Purkinje cell (primary cell): ENCODE measurements at places on chromosomes 11 and 22. TPM values are rescaled to one million over a fixed set of nuclear protein-coding genes. Genes with fewer than 3 reads are reported as not detected.

Gene PIK3IP1
- 1.6 and 2.7 TPM in 2 replicates for polyA plus RNA-seq

Gene ACER3
- 12.7 and 22.5 TPM in 2 replicates for polyA plus RNA-seq

Gene CABP7
- 6.6 and 11.0 TPM in 2 replicates for polyA plus RNA-seq

Gene ESAM
- 0.48 TPM in 1 of 2 replicates, not detected in the other for polyA plus RNA-seq

Gene IL18
- polyA plus RNA-seq: not detected in 2 replicates

Gene SCT
- not detected in 2 replicates for polyA plus RNA-seq

Gene NCF4
- 1.2 TPM in 1 of 2 replicates, not detected in the other for polyA plus RNA-seq

Gene ABCG4
- polyA plus RNA-seq: 5.4 and 5.6 TPM in 2 replicates

Gene MCAT
- 11.2 and 16.9 TPM in 2 replicates for polyA plus RNA-seq

Gene BRMS1
- 2.6 and 6.8 TPM in 2 replicates for polyA plus RNA-seq

Gene C11orf16
- not detected in 2 replicates for polyA plus RNA-seq

Gene FXYD2
- polyA plus RNA-seq: not detected in 2 replicates

Gene ANO1
- 28.8 and 38.3 TPM in 2 replicates for polyA plus RNA-seq

Gene HEPN1
- polyA plus RNA-seq: 2.5 TPM in 1 of 2 replicates, not detected in the other

Gene OR9G4
- polyA plus RNA-seq: not detected in 2 replicates

Gene ANGPTL5
- 0.42 and 1.3 TPM in 2 replicates for polyA plus RNA-seq

Gene RAG2
- 0.98 TPM in 1 of 2 replicates, not detected in the other for polyA plus RNA-seq

Gene OR52N4
- polyA plus RNA-seq: not detected in 2 replicates

Gene ADM
- not detected in 2 replicates for polyA plus RNA-seq

Gene CSF2RB
- not detected in 2 replicates for polyA plus RNA-seq

Gene GPHA2
- not detected in 2 replicates for polyA plus RNA-seq

Gene LINC01488
- polyA plus RNA-seq: not detected in 2 replicates

Gene PIWIL4
- polyA plus RNA-seq: 0.34 TPM in 1 of 2 replicates, not detected in the other

Gene OR8D1
- not detected in 2 replicates for polyA plus RNA-seq

Gene TMEM191B
- polyA plus RNA-seq: 0.69 TPM in 1 of 2 replicates, not detected in the other

Gene OR8G1
- not detected in 2 replicates for polyA plus RNA-seq

Gene UQCR10
- polyA plus RNA-seq: 1,525 and 1,754 TPM in 2 replicates

Gene P2RY6
- polyA plus RNA-seq: not detected in 2 replicates

Gene MS4A6E
- not detected in 2 replicates for polyA plus RNA-seq
